CD4-positive, alpha-beta T cell treated with Interleukin-17A for 4 hours (primary cell): ENCODE measurements at places on chromosomes 3 and 15.

DNA sequence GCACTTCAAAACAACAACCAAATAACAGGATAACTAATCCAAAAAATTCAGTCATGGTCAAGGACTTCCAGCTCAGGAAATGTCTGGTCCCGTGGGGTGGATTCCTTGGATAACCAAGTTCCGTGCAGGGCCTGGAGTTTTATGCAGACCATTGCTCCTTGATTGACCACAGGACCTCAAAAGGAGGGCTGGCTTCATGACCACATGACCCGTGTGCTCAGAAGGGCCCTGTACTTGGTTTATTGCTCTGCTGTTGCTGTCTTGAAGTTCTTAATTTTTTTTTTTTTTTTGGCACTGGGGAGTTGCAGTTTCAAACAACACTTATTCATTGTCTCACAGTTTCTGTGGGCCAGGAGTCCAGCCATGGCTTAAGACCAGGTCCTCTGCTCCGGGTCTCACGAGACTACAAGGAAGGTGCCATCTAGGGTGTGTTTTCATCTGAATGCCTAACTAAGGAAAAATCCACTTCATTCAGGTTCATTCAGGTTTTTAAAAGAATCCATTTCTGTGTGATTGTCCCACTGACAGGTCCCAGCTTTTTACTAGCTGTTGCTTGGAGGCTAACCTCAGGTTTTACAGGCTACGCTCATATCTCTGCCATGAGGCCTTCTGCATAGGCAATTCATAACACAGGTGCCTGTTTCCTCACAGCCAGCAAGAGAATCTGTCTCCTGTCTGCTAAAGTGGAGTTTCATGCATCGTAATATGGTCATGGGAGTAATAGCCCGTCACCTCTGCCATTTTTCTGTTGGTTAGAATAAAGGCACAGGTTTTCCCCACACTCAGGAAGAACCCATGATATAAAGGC is 65.3 kb downstream of the FLNB start:
- DNase-seq = no peak

GRCh38 chr3:96831175-96831574 is 16.8 kb downstream of the EPHA6 start:
- DNase-seq = no peak

- no peak for DNase-seq
Observed at GRCh38 chr3:128392818-128393544, 73.7 kb downstream of the DNAJB8 start.

- no peak for DNase-seq
Observed at GRCh38 chr3:196198771-196199753, 12.1 kb downstream of the ZDHHC19 start.

- DNase-seq = no peak
Observed at GRCh38 chr3:197561926-197562325, 6.2 kb upstream of the BDH1 start.

- DNase-seq = no peak
Observed at GRCh38 chr3:2172561-2173171, 74.0 kb downstream of the CNTN4 start.

DNA sequence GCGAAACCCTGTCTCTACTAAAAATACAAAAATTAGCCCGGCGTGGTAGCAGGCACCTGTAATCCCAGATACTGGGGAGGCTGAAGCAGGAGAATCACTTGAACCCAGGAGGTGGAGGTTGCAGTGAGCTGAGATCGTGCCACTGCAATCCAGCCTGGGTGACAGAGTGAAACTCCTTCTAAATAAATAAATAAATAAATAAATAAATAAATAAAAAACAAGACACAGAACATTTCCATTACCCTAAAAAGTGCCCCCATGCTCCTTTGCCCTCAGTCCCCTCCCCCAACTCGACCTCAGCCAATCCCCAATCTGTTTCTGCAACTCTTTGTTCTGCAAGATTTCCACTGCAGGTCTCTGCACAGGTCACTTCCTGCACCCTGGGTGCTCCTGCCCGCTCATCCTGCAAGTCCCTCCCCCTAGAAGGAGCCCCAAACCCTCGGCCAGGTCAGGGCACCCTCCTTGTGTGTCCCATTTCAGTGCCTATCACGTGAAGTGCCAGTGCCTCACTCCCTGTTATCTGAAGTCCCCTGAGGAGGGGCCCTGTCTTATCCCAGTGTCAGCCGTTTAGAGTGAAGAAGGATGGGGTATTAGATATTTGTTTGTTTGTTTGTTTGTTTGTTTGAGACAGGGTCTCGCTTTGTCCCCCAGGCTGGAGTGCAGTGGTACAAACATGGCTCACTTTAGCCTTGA is 1.1 kb downstream of the FAM240A start:
- DNase-seq = no peak

DNA sequence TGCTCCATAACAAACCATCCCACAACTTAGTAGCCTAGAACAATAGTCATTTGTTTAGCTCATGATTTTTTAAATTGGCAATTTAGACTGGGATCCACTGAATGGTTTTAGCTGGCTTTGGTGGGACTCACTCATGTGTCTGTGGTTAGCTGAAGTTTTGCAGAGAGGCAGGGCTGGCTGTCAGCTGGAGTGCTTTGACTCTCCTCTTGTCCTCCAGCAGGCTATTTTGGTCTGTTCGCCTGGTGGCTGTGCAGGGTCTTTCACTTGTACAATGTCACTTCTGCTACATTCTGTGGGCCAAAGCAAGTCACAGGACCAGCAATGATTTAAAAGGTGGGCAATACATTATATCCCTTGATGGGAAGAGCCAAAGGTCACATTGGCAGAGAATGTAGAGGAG is 1146.5 kb downstream of the ROBO2 start:
- no peak for DNase-seq

DNA sequence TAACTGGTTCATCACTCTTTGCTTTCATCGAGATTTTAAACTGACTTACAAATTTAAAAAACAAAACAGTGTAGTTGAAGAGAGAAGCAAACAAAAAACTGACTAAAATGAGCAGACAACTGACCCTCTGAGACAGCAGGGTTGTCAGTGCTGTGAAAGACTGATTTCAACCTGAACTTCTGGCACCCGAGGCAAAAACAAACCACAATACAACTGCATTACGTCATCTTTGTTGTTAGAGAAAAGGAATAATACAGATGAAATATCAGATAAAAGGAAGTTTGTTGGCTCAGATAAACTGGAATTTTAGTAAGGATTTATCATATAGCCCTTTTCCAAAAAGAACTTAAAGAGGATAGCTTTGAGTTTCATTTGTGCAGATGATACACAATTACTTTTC is 51.1 kb downstream of the PARP15 start:
- DNase-seq = no peak

DNA sequence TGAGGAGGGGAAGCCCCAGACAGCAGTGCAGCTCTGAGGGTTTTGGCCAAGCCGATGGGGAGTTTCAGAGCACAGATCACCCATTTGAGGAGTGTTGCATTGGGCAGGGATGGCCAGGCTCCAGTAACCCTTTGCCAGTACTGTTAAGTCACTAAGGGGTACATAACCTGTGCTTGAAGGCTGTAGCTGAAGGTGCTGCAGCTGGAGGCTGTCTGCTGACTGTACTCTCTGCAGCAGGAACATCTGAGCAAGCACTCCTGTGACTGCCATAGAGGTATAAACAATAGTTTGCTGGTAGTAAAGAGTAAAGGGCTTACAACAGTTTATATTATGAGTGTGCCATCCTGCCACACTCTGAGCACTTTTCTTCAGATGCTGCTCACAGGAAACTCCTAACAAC is 297.8 kb downstream of the EPHA3 start:
- no peak for DNase-seq

DNA sequence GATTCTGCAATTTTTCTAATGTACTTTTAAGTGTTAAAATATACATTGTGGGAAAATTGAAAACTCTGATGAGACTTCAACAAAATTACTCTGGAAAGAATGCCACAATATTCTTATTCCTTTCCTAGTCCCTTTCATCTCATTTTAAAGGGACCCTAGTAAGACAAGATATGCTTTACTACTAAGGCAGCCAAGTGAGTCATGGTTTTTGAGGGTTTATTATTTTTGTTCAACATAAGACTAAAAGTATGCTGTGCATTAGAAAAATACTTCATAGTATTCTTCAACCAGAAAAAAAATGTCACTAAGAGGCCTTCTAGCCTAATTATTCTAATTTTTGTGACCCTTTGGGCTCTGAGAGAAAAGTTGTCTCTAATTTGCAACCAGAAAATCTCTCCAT is 7.4 kb downstream of the IL12A start:
- DNase-seq = no peak

- no peak for DNase-seq
Observed at GRCh38 chr15:84740691-84741090, 7.7 kb upstream of the ZNF592 start.

GRCh38 chr3:80097674-80098073 is 329.9 kb upstream of the ROBO1 start:
- DNase-seq = no peak

DNA sequence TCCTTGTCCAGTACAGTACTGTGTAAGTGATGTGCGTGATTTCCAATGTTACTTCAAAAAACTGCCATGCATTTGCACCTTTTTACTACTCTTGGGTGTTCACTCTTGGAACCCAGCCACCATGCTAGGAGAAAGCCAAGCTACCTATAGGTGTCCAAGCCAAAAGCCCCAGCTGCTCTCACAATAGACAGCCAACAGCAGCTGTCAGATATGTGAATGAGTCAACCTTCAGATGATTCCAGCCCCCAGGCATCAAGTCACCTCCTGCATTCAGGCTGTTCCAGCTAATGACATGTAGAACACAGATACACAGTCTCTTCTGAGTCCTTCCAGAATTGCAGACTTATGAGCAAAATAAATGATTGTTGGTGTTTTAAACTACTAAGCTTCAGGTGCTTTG is 417.7 kb upstream of the TGFBR2 start:
- DNase-seq = no peak

- DNase-seq = no peak
Observed at GRCh38 chr3:21357241-21357640, 393.8 kb downstream of the ZNF385D start.

DNA sequence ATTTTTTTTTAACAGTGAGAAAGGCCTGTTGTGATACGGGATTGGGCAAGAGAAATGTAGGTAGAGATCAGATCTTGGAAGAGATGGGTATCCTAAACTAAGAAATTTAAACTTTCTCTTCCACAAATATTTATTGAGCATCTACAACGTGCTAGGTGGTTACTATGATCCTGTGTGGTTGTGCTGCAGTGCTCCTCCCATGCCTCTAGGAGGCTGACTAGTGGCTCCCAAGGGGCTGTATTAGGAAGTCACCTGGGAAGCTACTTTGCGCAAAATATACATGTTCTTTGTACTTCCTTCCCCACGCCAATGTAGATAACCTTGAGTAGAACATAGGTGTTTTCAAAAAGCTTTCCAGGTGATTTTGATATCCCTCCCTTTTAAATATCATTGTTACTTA is 27.2 kb downstream of the USP3 start:
- no peak for DNase-seq

GRCh38 chr3:46692566-46692990 is 901 bp downstream of the ALS2CL start:
- DNase-seq = no peak

DNA sequence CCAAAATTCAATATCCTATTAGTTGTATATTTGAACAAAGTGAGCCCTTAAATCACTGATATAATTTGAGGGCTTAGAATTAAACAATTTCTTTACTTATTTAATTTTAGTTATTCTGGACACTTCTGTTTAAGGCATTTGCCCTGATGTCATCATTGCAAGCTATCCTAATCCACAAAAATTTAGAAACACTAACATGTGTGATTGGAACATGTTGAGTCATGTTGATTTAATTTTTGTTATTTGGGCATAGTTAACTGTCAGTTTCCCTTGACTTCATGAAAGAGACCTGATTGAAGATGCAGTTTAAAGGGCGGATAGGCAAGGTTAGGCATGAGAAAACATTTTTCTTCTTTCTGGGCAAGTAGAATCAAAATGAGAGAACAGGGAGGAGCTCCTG is 682.6 kb downstream of the ROBO1 start:
- no peak for DNase-seq

DNA sequence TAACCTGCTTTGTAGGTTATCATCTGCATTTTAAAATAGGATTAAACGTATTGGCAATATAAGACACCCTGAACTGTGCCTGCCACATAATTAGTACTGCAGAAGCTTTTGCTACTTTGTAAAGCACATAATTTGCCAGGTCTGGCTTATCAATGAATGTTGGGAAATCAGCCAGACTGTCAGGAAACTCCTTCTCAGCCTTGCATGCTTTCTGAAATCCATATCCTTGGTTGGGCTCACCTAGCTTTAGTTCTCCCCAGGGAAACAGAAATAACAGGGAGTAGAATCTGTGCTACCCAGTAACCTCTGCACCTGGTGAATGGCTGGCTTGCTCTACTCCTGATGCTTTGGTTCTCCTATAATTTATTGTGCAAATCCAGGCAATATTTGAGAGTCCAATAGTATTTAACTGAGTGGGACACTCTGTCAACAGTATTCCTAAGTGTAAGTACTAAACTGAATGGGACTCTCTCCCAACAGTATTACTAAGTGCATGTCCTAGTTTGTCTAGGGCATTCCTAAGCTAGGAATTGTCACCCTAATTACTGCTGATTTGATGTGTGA is 354.5 kb downstream of the WDR72 start:
- DNase-seq = no peak

GRCh38 chr15:96158938-96159337 is 171.6 kb upstream of the NR2F2 start:
- DNase-seq = no peak

GRCh38 chr3:197485143-197485542 is 70.6 kb downstream of the BDH1 start:
- DNase-seq = no peak

- DNase-seq = no peak
Observed at GRCh38 chr3:4407941-4408340, 59.1 kb downstream of the SUMF1 start.

- no peak for DNase-seq
Observed at GRCh38 chr15:89627256-89627970, 27.9 kb downstream of the KIF7 start.

GRCh38 chr3:128335621-128336296 is 130.9 kb downstream of the DNAJB8 start:
- DNase-seq = no peak

- no peak for DNase-seq
Observed at GRCh38 chr3:38016847-38017444, 12.5 kb downstream of the PLCD1 start.

GRCh38 chr15:45361878-45362277 is 16.5 kb downstream of the GATM start:
- no peak for DNase-seq

- no peak for DNase-seq
Observed at GRCh38 chr3:79497447-79498111, 270.2 kb downstream of the ROBO1 start.

- no peak for DNase-seq
Observed at GRCh38 chr15:47390208-47390765, 327.0 kb upstream of the SEMA6D start.

- no peak for DNase-seq
Observed at GRCh38 chr3:153026026-153026425, 136.0 kb upstream of the RAP2B start.

- no peak for DNase-seq
Observed at GRCh38 chr3:110900576-110900975, 171.0 kb upstream of the NECTIN3 start.

- DNase-seq = no peak
Observed at GRCh38 chr15:59063042-59063441, 41.9 kb upstream of the CCNB2 start.
